ENCODE measurements at places on chromosomes 4 and X. TPM values are rescaled to one million over a fixed set of nuclear protein-coding genes. Genes with fewer than 3 reads are reported as not detected.

DNA sequence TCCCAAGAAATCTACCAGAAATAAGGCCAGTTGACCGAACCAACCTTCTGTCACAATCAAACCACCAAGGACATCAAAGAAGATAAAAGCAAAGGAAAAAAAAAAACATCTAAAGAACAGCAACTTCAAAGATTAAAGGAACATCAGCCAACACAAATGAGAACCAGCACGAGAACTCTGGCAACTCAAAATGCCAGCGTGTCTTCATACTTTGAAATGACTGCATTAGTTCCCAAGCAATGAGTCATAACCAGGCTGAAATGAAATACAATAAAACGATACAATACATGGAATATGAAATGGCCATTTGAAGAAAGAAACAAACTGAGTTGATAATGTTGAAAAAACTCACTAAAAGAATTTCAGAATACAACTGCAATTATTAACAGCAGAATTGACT, 611.6 kb upstream of the GRIA3 start:
- H3K4me1 ChIP-seq = no peaks in the 10 kb centered on the region
- H3K4me3 ChIP-seq = no peak overlapping the region
- H3K27ac ChIP-seq = no peak overlapping the region
- no peaks in the 10 kb centered on the region for H3K27me3 ChIP-seq

Gene FGFBP2
- total RNA-seq = not detected

DNA sequence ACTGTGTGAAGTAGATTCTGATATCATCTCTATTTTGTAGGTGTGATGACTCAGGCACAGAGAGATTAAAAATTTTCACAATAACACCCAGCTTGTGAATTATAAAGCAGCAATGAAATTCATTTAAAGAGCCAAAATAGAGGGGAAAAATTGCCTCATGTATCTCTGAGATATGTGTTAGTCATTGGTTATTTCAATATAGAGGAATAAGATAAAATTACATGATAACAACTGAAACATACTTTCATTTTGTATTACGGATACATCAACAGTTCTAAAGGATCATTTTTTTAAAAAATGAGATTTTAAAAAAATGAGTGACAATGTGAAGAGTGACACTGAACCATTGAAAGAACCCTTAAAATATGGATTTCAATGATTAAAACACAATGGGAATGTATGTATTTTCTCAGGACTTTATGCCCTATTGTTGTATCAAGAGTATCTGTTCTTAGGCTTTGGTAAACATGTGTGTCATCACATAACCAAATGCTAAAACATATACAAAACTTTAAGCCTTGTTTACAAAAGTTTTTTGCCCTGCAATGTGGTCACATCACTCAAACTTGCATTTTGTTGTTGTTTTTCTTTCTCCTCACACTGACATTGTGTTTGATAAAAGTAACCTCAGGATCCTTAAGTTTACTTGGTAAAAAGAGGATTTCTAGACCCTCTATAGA, 221.3 kb downstream of the ANTXR2 start:
- H3K27me3 ChIP-seq = no peaks in the 10 kb centered on the region
- no peaks in the 10 kb centered on the region for H3K36me3 ChIP-seq
- no peak overlapping the region for H3K4me3 ChIP-seq
- no peak for DNase-seq
- no peak overlapping the region for H3K27ac ChIP-seq

DNA sequence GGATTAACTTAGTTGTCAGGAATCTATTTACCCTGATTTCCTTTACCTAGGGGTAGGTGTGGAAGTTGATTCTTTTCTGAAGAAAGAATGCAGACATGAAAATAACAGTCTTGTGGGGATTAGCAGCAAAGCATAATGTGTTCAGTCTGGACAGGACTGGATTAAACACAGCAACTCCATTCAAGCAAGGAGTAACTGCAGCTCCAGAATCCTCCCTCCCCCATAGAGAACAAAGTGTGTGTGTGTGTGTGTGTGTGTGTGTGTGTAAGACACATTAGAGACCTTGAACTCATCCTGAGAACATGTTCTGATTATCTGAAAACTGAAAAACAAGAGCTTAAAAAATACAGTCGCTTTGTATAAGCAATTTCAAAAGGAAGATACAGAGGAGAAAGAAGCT, 9.3 kb downstream of the C4orf54 start:
- H3K27me3 ChIP-seq = no peaks in the 10 kb centered on the region
- H3K4me1 ChIP-seq = peaks cover 91% of the 10 kb centered on the region
- H3K4me3 ChIP-seq = peak overlapping the region; percentile 55
- H3K36me3 ChIP-seq = no peaks in the 10 kb centered on the region
- DNase-seq = no peak
- H3K27ac ChIP-seq = no peak overlapping the region

- H3K27ac ChIP-seq = no peak overlapping the region
- no peak overlapping the region for H3K4me3 ChIP-seq
- DNase-seq = no peak
- H3K4me1 ChIP-seq = peaks cover 15% of the 10 kb centered on the region
- H3K36me3 ChIP-seq = no peaks in the 10 kb centered on the region
- no peaks in the 10 kb centered on the region for H3K27me3 ChIP-seq
These were observed 225.8 kb upstream of the SFRP2 start for GRCh38 chr4:154014407-154015321.

DNA sequence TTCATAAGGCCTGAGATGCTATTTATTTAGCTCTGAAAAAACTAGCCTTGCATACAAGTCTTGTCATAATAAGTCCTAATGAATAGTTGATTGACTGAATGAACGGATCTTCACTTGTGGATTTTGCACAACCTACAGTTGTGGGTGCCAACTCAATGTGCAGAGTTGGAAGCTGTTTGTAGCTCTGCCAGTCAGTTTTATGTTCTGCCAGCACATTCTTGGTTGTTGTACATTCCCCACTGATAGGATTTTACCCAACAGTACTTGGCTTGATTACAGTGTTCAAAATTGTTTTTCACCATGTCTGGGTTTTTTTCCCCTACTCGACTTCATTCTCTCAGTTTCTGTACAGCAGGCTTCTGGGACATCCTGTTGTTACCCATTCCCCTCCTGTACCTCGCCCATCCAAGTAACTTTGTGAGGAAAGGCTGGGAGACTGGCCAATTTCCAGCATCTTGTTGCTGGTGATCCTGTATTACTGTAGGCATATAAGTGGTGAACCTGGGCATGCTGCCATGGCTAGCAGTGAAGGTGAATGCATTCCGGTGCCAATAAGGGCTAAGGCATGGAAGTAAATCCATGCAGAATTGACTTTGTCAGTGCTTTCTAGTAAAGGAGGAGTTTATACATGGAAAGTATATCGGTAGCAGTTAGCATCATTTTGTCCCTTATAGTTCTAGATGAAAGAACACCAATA, 22.8 kb downstream of the IL1RAPL1 start:
- no peaks in the 10 kb centered on the region for H3K4me1 ChIP-seq
- H3K36me3 ChIP-seq = no peaks in the 10 kb centered on the region
- no peak overlapping the region for H3K27ac ChIP-seq
- no peak overlapping the region for H3K4me3 ChIP-seq
- no peak for DNase-seq

GRCh38 chr4:113602646-113603228, 158.8 kb downstream of the CAMK2D start:
- no peak for DNase-seq
- H3K27me3 ChIP-seq = no peaks in the 10 kb centered on the region

Gene CLNK
- total RNA-seq = not detected

Gene STK26
- 49.5 TPM for total RNA-seq

Gene EDA
- total RNA-seq = not detected

- H3K4me3 ChIP-seq = no peak overlapping the region
- no peaks in the 10 kb centered on the region for H3K4me1 ChIP-seq
- no peak for DNase-seq
- no peaks in the 10 kb centered on the region for H3K27me3 ChIP-seq
- no peak overlapping the region for H3K27ac ChIP-seq
These were observed 7.8 kb downstream of the INTS6L start for GRCh38 chrX:135528254-135528653.

GRCh38 chr4:74919783-74920182, 13.1 kb upstream of the PARM1 start:
- H3K27me3 ChIP-seq = no peaks in the 10 kb centered on the region
- H3K27ac ChIP-seq = peak overlapping the region; percentile 21
- DNase-seq = no peak
- H3K4me3 ChIP-seq = peak overlapping the region; percentile 40
- peaks cover 32% of the 10 kb centered on the region for H3K4me1 ChIP-seq

- no peaks in the 10 kb centered on the region for H3K27me3 ChIP-seq
- no peak overlapping the region for H3K4me3 ChIP-seq
- no peaks in the 10 kb centered on the region for H3K4me1 ChIP-seq
- DNase-seq = peak; percentile 82
- no peaks in the 10 kb centered on the region for H3K36me3 ChIP-seq
These were observed 83.1 kb downstream of the RELL1 start for GRCh38 chr4:37603070-37603468.

- no peak for DNase-seq
- no peak overlapping the region for H3K4me3 ChIP-seq
- no peaks in the 10 kb centered on the region for H3K36me3 ChIP-seq
These were observed 129.8 kb upstream of the NKX1-1 start for GRCh38 chr4:1535926-1536578.

Gene CCDC149
- total RNA-seq = 0.87 TPM

DNA sequence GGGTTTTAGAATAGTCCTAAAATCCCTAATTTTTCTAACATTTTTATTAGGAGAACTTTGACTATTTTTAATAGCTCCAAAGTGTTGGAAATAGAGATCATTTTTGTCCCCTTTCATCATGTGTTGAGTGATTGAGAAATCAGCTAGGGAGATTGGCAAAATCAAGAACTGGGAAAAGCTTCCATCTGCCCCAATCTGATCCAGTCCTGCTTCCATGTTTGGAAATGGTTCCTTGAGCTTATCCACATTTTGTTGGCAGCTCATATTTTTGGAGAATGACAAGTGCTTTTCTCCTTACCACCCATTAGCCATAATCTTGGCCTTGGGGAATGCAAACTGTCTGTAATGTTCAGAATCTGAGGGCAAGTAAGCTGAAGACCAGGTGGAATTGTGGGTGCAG, 73.9 kb downstream of the SYNPO2 start:
- H3K27ac ChIP-seq = no peak overlapping the region
- no peaks in the 10 kb centered on the region for H3K27me3 ChIP-seq
- no peak overlapping the region for H3K4me3 ChIP-seq

Gene HTR2C
- not detected for total RNA-seq

Gene KIAA1210
- 0.87 TPM for total RNA-seq

Gene ADH6
- not detected for total RNA-seq

- H3K27ac ChIP-seq = no peak overlapping the region
- no peaks in the 10 kb centered on the region for H3K36me3 ChIP-seq
- no peak for DNase-seq
- H3K4me3 ChIP-seq = no peak overlapping the region
- no peaks in the 10 kb centered on the region for H3K27me3 ChIP-seq
- H3K4me1 ChIP-seq = no peaks in the 10 kb centered on the region
These were observed 202.5 kb downstream of the PALLD start for GRCh38 chr4:168699224-168699878.

GRCh38 chrX:104193485-104193884, 27.2 kb downstream of the FAM199X start:
- H3K4me1 ChIP-seq = no peaks in the 10 kb centered on the region
- no peaks in the 10 kb centered on the region for H3K27me3 ChIP-seq
- no peak for DNase-seq
- no peak overlapping the region for H3K4me3 ChIP-seq
- no peak overlapping the region for H3K27ac ChIP-seq

- H3K27me3 ChIP-seq = no peaks in the 10 kb centered on the region
- peaks cover 11% of the 10 kb centered on the region for H3K4me1 ChIP-seq
- peak within 1 kb of the TSS; percentile 52 for H3K27ac ChIP-seq
These were observed at the start of gene CSTF2 for GRCh38 chrX:100819837-100820666. Gene CSTF2 (plus strand): TSS chrX:100820391. CDS start chrX:100820417, 26 bp downstream.

Gene PNCK
- total RNA-seq = not detected

Gene CXorf49
- not detected for total RNA-seq

GRCh38 chr4:15376145-15376544, 51.7 kb upstream of the C1QTNF7 start:
- no peak for DNase-seq
- H3K4me3 ChIP-seq = no peak overlapping the region
- no peak overlapping the region for H3K27ac ChIP-seq
- no peaks in the 10 kb centered on the region for H3K27me3 ChIP-seq

DNA sequence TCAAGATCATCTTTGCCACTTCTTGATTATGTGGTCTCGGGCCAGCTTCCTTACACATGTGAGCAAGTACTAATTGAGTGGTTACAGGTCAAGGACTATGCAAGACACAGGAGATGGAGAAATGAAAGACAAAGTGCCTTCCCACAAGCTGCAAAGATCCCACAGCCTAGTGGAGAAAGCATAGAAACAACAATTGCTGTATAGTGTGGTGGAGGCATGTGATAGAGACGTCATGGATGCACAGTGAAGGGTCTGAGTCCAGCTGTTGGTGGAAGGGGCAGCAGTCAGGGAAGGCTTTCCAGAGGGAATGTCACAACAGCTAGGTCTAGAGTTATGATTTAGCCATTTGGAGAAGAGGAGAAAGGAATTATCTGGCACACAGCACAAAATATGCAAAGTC, 210.6 kb downstream of the KDR start:
- peaks cover 13% of the 10 kb centered on the region for H3K4me1 ChIP-seq
- no peaks in the 10 kb centered on the region for H3K36me3 ChIP-seq
- no peak overlapping the region for H3K4me3 ChIP-seq
- H3K27me3 ChIP-seq = peaks cover 2% of the 10 kb centered on the region

DNA sequence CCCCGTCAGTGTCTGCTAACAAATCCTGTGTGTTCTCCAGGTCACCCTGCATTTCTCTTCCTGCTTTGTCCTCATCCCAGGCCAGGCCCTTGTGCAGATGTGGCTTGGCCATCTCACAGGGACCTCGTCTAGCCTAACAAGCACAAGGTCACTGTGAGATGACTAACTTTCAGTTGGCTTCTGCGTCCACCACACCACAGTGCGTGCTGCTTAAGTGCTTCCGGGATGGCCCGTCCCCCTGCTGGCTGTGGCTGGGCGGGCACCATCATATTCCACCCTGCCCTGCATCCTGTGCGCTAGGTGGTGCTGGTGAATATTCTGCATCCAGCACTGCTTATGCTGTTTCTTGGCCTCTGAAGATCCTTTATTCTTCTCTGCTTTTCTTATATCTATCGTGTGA, 33.8 kb downstream of the RBBP7 start:
- no peak overlapping the region for H3K4me3 ChIP-seq
- no peaks in the 10 kb centered on the region for H3K27me3 ChIP-seq
- H3K36me3 ChIP-seq = peaks cover 49% of the 10 kb centered on the region
- no peak for DNase-seq

DNA sequence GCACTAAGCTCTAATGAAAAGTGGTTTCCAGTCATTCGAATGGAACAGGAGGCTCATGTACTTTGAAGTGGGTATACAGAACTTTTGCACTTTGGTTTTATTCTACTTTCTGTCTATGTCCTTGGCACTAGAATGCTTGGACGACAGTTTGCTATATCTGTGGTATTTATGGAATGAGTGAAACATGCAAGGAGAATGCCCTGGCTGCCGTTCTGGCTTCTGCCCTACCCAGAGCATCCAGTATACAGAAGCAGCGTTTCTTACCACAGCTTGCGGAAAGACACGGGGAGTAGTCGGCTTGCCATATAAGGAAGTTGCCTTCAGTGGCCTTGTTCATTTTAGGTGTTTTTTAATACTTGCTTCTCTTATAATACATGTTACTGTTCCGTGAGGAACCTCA, 98.0 kb downstream of the TBL1X start:
- H3K4me3 ChIP-seq = no peak overlapping the region
- no peak overlapping the region for H3K27ac ChIP-seq
- H3K4me1 ChIP-seq = no peaks in the 10 kb centered on the region
- no peaks in the 10 kb centered on the region for H3K27me3 ChIP-seq
- DNase-seq = no peak
